IMR-90 (cell line): ENCODE measurements at places on chromosomes 5 and 9. TPM values are rescaled to one million over a fixed set of nuclear protein-coding genes. Genes with fewer than 3 reads are reported as not detected.

Gene GRIN3A
- total RNA-seq: not detected in 2 replicates

Gene OLFML2A
- 1.4 and 2.0 TPM in 2 replicates for total RNA-seq

Gene GABRA1
- total RNA-seq: not detected in 2 replicates

Gene IRX1
- total RNA-seq: not detected in 2 replicates

- DNase-seq: no peak
Observed at GRCh38 chr5:91946870-91947269, 563.8 kb upstream of the ARRDC3 start.
